H54 (cell line): ENCODE measurements at places on chromosomes 12 and 14.

- no peak for DNase-seq
Observed at GRCh38 chr12:27965966-27966365, 6.6 kb downstream of the PTHLH start.

DNA sequence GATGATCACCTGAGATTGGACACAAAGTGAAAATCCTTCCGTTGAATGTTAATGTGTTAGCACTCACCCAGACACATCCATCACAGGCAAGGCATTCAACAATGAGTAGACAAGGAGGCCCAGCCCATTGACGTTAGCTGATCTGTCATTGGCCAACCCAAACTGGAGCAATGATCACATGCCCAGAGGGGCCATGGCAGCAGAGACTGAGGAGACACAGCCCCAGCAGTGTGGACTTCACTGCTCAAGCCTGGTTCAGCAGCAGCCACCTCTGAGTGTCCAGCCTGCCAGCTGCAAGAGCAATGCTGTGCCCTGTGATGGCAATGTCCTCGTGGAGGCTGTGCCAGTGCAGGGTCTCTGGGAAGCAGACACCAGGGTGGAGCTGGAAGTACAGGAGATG, 622.2 kb downstream of the AACS start:
- DNase-seq: no peak

DNA sequence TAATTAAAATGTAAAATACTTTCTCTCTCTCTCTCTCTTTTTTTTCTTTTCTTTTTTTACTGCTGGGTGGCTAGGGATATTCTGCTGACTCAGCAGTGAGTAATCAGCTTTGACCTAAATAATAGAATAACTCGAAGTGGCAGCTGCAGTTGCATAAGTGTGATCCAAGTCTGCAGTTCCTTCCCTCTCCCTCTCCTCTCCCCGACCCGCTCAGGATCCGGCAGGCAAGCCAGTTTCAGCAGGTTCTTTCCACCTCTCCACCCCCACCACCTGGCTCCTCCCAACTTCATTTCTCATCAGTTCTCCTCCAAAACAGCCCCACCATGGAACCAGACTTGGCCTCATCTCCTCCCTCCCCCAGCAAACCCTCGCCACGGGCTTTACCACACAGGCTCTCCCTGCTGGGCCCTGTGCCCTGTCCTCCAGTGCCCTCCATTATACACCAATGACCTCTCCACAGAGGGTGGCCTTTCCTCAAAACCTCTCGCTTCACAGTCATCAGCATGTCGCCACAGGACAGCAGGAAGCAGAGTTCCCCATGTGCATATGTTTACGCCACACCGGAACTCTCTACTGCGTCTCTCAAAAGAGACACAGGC, 22.4 kb downstream of the SLC7A8 start:
- peak; percentile 54 for DNase-seq

GRCh38 chr14:66539034-66539433, 31.1 kb downstream of the GPHN start:
- no peak for DNase-seq

DNA sequence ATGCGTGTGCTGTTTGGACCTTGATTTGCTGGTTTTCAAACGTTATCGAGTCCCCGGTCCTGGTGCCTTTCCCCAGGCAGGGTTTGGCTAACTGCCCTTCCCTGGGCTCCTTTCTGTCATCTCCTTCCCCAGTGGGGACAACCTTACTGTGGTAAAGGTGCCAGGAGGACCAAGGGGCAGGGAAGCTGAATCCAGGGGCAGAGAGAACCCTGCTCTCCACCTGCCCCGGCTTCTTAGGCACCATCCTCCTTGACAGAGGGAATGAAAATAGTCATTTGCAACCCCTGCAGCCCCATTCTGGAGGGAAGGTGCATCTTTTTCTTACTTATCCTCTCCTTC, 5.0 kb downstream of the CEBPE start:
- DNase-seq: no peak

DNA sequence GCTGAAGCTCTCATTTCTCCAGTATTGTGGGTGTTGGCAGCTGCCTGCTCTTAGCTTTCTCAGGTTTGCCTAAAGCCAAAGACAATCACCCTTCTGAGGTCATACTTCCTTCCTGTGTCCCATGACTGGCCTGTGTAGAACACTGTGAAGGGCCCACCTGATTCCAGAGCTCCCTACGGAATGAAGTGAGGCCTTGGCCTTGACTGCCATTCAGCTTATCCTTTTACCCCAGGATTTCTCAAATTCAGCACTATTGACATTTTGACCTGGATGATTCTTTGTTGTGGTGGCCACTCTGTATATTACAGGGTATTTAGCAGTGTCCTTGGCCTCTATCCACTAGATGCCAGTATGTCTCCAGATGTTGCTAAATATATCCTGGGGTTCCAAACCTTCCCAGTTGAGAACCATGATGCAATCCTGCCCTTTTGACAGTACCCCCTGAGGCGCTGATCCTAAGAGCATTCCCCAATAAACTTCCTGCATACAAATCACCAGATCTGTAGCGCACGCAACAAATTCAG, 112.3 kb upstream of the KRR1 start:
- peak; percentile 15 for DNase-seq

- peak; percentile 12 for DNase-seq
Observed at GRCh38 chr12:82835217-82835616, 148.5 kb downstream of the TMTC2 start.

DNA sequence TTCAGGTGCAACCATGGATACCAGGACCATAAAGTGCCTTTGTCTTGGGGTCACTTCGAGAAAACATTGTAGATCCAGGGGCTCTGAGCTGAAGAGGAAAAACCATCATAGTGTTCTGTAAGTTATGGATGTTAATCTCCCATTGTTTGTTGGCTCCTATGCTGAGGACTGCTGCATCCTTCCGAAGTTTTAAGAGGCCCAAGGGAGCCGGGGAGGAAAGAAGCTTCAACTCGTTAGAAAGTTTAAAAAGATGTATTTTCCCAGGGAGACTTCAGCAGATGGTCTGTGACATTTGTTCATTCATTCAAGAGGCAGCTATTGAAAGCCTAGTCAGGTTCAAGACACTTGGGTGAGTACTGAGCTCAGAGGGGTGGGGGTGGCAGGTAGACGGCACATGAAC, 378.8 kb upstream of the TBX3 start:
- no peak for DNase-seq

- no peak for DNase-seq
Observed at GRCh38 chr14:22845103-22845394, 8.7 kb downstream of the MMP14 start.

GRCh38 chr14:102833991-102834390, 56.7 kb downstream of the TRAF3 start:
- no peak for DNase-seq

GRCh38 chr14:75634848-75635247, 25.8 kb downstream of the ERG28 start:
- DNase-seq: no peak

DNA sequence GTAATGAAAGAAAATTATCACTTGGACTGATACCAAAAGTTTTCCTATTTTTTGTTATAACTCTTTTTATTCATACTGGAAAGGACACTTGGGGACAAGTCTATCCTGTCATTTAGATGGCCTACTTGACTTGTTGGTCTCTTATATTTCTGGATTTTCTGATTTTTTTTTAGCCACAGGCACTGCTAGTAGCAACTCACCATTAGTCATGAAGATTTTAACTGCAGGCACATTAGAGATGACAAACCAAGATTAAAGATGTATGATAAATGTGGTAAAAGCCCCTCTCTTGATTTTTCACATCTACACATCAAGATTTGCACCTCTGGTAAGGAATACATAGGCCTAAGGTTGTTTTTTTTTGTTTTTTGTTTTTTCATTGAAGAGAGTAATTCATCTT, 217.0 kb downstream of the SLC25A21 start:
- no peak for DNase-seq

DNA sequence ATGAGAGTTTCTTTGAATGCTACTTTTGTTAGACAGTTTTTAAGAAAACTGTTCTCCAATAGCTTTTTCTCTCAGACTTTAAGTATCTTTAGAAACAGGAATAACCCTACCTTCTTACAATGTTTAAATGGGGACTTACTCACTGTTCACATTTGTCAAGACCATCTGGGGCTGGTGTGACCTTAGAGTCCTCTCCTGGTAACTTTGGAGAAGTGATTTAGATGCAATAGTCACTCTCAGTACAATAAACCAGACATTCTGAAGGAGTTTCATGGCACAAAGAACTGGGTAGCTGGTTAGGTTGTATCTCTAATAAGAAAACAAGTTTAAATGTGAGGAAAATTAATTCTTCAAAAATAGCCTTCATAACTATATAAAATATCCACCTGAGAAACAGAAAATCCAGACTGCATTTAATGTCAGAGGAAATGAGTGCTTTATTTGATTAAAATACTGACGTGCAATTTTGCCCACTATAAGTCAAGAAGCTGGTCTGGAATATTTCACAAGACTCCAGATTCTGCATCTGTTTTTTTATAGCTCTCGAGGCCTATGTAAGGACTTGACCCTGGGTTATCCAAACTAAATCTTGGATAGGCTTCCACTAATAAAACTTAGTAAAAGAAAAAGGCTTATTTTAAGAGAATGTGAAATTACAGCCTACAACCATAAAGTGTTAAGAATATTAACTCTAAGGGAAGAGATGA, 108.7 kb downstream of the PTGER2 start:
- no peak for DNase-seq

DNA sequence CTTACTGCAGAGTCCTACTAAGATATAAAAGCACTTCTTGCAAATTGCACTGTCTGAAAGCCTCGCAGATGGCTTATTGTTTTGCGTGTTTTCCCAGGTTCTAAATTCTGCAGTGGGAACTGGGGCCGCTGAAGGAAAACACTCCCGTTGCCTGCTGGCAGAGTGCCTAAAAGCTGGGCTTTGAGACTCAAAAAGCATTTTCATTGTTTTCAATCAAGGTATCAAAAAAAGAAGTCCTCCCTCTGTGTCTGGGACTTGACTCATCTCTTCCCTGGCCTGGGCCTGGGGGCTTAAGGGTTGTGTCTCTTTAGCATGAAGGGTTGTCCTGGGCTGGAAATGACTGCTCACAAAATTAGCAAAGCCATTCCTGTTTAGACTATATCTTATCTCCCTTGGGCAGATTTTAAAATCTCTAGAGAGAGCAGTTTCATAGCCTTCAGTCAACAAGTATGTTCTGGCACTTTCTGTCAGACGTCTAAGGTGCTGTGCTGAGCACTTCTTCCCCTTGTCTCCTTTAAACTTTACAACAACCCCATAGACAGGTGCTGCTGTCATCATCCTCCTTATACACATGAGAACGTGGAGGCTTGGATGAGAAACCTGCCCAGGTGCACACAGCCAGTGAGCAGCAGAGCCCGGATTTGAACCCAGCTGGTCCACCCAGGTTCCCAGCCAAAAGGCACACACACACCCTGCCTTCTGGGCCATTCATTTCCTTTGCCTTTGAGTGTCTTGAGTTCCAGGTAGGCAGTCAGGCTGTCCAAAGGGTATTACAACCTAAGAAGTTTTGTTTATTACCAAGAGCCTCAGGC, 31.1 kb downstream of the ELK3 start:
- no peak for DNase-seq

GRCh38 chr14:104830781-104831180, 29.9 kb downstream of the ZBTB42 start:
- DNase-seq: no peak

DNA sequence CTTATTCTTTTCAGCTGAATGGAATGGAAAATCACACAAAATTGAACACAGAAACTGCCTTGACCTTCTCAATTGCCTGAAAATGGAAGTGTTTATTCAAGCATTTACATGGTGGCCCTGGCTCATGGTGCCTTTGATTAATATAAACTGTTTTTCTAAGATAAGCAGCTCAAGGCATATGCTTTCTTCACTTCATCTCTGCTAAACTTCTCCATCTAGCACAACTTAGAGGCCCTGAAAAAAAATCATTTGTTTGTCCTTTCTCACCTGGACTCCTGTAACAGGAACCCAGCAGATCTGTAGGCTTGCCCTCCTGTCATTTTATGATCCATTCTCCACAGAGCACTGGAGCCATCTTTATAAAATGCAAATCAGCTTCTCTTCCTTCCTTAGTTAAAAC, 117.5 kb upstream of the KRR1 start:
- no peak for DNase-seq

DNA sequence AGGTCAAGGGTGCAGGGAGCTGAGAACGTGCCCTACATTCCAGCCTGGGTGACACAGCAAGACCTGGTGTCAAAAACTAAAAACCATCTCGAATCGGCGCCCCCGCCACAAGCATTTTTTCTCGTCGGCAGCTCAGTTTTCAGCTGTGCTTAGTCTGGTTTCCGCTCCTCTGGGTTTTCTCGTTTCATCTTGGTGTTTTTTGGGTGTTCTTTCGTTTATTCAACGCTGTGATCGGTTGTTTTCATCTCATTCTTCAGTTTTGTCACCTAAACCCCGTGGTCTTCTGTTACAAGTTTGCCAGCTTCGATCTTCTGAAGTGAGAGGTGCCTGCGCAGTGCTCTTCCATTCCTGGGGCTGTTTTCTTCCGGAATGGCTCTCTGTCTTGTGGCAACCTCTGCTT, 41.4 kb downstream of the NOC4L start:
- no peak for DNase-seq

DNA sequence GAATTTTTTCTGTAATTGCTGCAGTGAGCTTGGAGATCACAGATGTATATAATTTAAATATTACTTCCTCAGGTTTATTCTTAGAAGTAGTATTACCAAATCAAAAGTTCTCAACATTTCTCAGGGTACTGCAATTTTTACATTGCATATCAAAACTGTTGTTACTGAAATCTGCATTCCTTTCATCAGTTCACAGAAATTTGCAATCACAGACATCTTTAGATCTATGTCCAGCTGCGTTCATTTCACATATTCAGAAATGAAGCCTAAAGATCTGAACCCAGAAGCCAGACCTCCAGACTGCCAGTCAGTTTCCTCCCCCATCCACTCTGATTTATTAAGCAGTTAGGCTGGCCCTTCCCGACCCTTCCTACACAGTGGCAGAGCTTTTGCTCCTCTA, 18.2 kb upstream of the IFT81 start:
- DNase-seq: no peak

DNA sequence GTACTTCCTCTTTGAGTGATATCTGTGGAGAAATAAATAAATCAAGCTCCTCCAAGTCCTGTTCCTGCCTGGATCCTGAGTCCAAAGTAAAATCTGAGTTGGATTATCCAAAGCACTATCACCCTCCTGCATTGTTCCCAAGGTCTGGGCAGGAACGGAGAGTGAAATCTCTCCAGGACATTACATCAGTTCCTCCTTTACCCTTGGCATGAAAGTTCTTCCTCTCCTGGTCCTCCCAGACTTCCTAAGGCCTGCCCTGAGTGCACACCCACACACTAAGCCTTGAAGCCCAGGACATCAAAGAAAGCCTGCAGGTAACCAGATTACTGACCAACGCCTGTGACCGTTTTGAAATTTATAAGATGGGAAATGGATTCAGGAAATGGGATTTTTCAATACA, 206.8 kb upstream of the BCL2L14 start:
- DNase-seq: no peak

DNA sequence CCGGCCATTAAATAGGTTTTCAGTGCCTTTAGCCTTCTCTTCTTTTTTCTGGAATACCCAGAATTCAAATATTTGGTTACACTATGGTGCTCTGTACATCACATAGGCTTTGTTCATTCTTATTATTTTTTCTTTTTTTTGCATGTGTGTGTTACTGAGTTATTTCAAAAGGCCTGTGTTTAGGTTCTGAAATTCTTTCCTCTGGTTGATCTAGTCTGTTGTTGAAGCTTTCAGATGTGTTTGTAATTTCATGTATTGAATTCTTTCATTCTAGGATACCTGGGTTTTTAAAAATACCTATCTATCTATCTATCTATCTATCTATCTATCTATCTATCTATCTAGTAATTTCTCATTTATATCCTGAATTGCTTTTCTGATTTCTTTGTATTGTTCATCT, 66.9 kb downstream of the FBXO33 start:
- no peak for DNase-seq

GRCh38 chr14:86790408-86791364, 1202.3 kb downstream of the GALC start:
- no peak for DNase-seq
